ENCODE measurements at places on chromosomes 6 and 20. TPM values are rescaled to one million over a fixed set of nuclear protein-coding genes. Genes with fewer than 3 reads are reported as not detected.

Gene MYCT1
- total RNA-seq = 0.06 TPM

Gene HMGN3
- 48.3 TPM for total RNA-seq

Gene WFDC12
- not detected for total RNA-seq

Gene GRM4
- total RNA-seq = 0.35 TPM

Gene ZSCAN23
- not detected for total RNA-seq

Gene VGLL2
- not detected for total RNA-seq

Gene PI16
- total RNA-seq = not detected

Gene OPN5
- not detected for total RNA-seq

Gene THBS2
- not detected for total RNA-seq

Gene ESR1
- total RNA-seq = not detected

Gene COL21A1
- 0.81 TPM for total RNA-seq

Gene ME1
- total RNA-seq = 40.1 TPM

Gene UBD
- total RNA-seq = 0.56 TPM

Gene PKIB
- 0.66 TPM for total RNA-seq

Gene NHLRC1
- 1.5 TPM for total RNA-seq

Gene GLYATL3
- not detected for total RNA-seq

Gene PABPC1L
- 20.2 TPM for total RNA-seq

Gene KCNK16
- total RNA-seq = not detected

Gene DEF6
- 0.06 TPM for total RNA-seq

Gene HEY2
- not detected for total RNA-seq

Gene RAB44
- total RNA-seq = not detected

Gene RIPOR3
- total RNA-seq = 0.09 TPM

Gene LAMP5
- total RNA-seq = 0.08 TPM

Gene MLN
- not detected for total RNA-seq

Gene ACTL10
- not detected for total RNA-seq

Gene RAET1L
- total RNA-seq = 0.25 TPM

Gene SALL4
- 2.3 TPM for total RNA-seq

Gene BPIFB2
- not detected for total RNA-seq

Gene ISM1
- 0.42 TPM for total RNA-seq

Gene KHDC1
- 3.8 TPM for total RNA-seq

Gene ENPP1
- total RNA-seq = 1.0 TPM

Gene ZBTB46
- 0.59 TPM for total RNA-seq

Gene POM121L2
- not detected for total RNA-seq

Gene DEFB124
- not detected for total RNA-seq

Gene SLC22A16
- not detected for total RNA-seq

Gene TLDC2
- not detected for total RNA-seq

Gene PEDS1
- 54.9 TPM for total RNA-seq

Gene TRIM15
- not detected for total RNA-seq

Measured in A549 treated with CpdA at 1 μM for 4 hours (cell line).